ENCODE measurements at places on chromosomes 7 and 10.

- no peak for DNase-seq
Observed at GRCh38 chr7:157479326-157479725, 142.5 kb downstream of the DNAJB6 start.

DNA sequence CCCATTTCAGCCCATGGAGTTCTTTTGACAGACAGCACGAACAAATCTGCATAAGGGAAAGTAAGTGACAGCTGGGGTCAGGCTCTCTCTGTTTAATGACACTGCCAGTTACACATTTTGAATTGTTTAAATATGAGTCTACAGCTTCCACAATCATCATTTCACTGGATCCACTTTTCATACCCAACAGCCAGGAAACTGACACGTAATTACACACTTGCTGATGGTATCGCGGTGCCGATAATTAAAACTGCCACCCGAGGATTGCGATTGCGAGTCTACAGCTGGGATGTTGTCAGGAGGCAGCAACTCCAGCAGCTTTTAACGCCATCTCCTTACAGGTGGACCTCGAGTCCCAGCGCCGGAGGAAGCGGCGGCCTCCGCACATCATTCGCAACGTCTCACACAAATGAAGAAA lies 230.8 kb upstream of the MGMT start:
- DNase-seq = no peak

GRCh38 chr7:55953707-55954475 lies 2.2 kb downstream of the MRPS17 start:
- no peak for DNase-seq

- DNase-seq = no peak
Observed at GRCh38 chr7:80858141-80858903, 60.5 kb downstream of the SEMA3C start.

GRCh38 chr10:4545062-4545461 lies 280.9 kb upstream of the AKR1E2 start:
- no peak for DNase-seq

DNA sequence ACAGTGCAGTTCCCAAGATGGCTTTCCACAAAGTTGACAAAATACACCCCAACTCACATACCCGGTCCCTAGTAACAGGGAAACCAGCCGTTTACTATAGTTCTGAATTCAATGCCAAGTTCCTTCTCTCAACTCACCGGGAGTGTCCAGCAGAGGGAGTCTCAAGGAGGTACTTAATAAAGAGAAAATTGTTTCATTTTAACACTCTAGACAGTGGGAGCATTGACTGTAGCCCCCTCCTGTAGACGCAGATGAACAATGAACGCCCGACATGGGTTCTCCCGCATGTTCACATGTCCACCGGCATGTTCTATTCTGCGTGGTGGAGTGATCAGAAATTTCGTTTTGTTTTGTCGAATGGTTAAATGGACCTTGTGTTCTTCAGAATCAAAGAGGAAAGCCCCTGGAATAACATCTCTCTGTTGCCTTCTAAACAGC lies 1.9 kb downstream of the HIPK2 start:
- DNase-seq = peak; percentile 54

DNA sequence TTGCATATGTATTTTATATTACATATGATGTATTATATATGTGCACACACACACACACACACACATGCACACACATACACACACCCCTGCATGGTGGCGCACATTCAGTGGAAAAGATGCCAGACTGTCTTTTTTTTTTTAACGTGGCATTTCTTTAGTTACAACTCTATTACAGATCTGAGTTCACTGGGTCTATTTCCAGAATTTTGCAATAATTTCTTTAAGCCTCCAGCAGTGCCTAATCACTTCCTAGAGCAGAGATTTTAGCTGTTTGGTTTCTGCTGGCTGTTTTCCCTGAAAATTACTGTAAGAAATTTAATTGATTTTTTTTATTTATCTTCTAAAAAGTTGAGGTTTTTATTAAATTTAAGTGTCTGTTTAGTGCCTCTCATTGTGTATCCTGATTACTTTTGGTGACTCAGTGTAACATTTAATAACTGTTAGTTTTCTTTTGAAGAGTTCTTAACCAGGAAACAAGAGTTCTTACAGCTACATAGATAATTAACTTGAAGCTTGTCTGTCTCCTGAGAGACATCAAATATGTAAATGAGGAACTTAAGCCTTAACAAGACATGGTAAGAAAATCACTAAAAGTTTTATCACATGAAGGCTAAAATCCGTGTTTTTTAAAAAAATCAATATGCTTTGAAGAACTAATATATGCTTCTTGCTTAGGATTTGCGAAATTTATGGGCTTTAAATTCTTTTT lies 232.0 kb downstream of the MDFIC start:
- DNase-seq = no peak

DNA sequence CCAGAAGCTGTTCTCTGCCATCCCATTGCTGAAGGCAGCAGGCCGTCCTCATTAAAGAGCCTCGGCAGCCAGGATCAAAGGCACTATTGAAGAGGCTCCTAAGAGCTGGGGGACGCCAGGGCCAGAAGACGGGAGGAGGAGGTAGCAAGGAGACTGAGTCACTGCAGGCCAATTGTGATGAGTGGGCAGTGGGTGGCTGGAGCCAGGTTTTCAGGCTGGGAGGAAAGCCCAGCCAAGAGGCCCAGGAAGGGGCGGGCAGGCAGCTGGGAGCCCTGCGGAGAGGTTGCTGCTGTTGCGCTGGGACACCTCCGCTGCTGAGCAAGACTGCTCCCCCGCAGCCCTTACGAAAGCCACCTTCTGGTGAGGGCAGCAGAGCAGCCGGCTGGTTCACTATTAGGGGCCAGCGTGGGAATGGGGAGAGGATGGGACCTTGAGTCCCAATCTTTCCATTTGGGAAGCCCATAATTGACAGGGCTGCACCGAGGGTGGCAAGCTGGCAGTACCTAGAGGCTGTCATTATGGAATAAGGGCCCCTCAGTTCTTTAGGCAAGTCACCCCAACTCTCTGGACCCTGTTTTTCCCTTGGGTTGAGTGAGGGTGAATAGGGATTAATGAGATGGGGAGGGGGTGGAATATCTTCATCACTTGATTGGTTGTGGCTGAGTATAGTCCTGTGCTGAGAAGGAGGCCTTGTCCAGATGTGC lies 48.4 kb downstream of the UNC5B start:
- peak; percentile 89 for DNase-seq

- DNase-seq = no peak
Observed at GRCh38 chr10:79100771-79101170, 32.0 kb downstream of the ZMIZ1 start.

DNA sequence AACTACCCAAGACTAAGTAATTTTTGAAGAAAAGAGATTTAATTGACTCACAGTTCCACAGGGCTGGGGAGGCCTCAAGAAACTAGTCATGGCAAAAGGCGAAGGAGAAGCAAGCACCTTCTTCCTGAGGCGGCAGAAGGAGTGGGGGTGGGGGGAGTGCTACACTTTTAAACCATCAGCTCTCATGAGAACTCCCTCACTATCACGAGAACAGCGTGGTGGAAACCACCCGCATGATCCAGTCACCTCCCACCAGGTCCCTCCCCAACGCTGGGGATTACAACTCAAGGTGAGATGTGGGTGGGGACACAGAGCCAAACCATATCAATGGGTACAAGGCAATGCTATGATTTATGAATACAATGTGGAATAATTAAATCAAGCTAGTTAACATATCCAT lies 241.9 kb downstream of the PTPRN2 start:
- DNase-seq = no peak

DNA sequence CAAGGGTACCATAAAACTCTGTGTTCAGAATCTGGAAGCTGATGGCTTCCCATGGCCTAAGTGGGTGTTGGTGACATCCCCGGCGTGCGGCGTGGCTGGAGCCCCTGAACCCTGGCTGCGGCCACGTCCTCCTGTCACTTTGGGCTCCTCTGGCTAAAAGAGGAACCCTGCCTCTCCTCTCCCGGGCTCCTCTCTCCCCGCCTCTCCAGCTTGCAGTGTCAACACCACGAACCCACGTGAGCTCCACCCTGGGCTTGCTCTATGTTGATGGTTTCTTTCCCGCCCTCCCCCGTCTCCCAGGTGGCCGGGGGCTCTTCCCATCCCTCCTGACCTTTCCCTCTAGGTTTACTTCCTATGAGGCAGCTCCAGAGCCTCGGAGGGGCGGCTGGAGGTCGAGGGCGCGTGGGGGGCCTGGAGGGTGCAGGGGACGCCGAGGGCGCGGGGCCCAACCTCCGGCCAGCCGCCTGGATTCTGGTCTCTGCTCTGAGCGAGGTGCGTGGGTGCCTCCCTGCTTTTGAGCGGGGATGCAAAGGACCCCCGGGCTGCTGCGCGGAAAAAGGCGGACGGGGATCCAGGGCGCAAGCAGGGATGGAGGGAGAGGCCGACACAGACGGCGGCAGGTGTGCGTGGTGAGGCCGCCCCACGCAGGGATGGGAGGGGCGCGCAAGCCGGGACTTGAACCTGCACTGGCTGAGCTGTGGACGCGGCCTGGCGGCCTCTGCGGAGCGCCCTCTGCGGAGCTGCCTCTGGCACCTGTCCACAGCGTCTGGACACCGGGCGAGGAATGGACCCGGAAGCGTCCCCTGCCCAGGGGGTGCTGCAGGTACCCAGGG lies 115.5 kb upstream of the DIP2C start:
- DNase-seq = no peak

DNA sequence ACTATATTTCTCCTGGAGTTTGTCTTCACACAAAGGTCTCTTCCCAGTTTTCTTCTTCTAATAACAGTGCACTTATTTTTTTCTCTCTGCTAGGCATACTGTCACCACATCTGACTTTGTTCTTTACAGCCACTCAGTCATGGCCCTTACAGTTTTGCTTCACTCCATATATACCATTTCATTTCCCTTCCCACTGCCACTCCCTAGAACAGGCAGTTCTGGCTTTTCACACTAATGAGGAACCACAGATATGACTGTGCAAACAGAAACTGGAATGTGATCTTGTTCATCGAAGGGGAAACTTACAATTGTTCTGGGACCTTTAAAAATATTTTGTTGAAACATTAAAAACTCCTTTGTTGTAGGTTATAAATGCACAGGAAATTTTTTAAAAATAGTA lies 67.3 kb downstream of the EPDR1 start:
- peak; percentile 21 for DNase-seq

GRCh38 chr10:1896153-1896552 lies 158.8 kb upstream of the ADARB2 start:
- DNase-seq = no peak

DNA sequence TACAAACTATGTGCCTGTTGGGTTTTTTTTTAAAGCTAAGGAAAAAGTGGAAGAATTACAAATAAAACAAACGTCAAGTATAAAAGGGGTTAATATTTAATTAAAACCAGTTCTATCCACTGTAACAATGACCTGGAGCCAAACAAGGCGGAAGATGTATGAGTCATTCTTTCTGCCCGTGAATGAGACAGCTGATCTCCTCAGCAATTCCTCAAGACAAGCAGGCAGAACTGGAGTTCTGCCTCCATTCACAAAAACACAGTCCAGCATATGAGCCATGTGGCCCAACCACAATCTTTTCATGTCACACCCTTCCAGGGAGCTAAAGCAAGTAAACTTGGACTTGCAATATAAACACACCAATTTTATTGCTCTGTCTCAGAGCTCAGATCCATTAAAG lies 8.4 kb downstream of the ETV1 start:
- DNase-seq = peak; percentile 84

DNA sequence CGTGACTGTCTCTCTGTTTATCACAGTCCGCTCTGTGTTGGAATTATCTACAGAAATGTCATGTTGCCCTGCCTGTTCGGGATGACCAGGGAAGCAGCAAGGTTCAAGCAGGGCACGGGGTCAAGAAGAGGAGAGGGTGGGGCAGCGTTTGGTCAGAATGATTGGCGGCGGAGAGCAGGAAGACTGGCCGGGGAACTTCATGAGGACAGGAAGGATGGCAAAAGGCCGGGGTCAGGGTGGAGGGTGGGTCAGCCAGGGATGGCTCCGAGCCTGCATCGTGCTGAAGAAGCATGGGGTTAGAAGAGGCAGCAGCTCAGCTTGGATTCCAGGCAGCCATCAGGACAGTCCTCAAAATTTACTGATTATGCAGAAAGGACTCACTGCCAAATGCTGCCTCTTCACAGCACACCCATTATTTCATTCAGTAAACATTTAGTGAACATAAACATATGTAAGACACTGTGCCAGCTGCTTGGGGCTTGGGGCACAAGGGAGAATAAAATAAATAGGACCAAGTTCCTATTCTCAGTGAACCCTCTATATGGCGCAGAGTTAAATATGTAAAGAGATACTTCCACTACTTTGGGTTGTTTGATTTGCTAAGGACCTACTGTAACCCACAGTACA lies 42.8 kb downstream of the WNT2 start:
- DNase-seq = no peak

DNA sequence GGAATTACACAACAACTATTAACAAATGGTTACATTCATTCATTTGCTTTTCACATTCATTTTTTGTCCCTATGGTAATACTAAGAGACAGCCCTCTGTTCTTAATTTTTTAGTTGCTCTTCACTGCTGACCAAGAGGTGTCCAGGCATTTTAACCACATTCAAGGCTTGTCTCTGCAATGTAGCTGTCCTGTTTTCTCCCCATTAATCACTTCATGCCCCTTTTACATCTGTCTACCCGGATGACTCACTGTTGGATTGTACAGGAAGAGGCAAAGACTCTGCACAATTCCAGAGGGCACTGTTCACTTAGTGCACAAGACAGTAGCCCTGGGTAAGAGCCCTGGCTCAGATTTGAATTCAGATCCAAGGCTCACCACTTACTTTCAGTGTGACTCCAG lies 168.5 kb downstream of the NOC3L start:
- peak; percentile 37 for DNase-seq

DNA sequence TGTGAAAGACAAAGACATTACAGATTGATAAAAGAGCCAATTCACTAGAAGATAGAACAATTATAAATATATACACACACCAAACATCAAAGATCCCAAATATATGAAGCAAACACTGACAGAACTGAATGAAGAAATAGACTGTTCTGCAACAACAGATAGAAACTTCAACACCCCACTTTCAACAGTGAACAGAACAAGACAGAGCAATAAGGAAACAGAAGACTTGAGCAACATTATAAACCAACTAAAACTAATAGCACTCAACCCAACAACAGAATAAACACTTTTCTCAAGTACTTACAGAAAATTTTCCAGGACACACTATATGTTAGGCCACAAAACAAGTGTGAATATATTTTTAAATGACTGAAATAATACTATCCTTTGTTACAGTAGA lies 10.9 kb downstream of the CDCA7L start:
- no peak for DNase-seq

DNA sequence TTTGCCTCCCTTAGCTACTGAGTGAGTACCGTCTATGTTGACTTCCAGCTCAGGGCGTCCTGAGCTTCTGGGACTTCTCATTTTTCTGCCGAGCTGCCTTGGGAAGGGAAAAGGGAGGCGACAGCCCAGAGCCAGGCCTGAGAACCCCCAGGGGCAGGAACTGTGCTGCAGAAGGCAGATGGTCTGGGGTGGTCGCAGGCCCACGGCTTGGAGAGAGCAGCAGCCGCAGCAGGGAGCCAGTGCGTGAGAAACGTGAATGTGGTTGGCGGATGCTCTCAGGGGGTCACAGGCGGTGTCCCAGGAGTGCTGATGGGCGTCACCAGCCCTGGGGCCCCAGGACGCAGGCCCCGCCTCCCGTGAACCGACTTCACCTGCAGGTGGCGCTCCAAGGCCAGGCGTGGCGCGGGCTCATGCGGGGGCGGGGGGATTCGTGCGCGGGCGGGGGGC lies 9.2 kb upstream of the PWWP2B start:
- DNase-seq = peak; percentile 53

- no peak for DNase-seq
Observed at GRCh38 chr10:124993736-124994451, 52.0 kb downstream of the ZRANB1 start.

GRCh38 chr7:77202481-77202976 lies 2.9 kb upstream of the FGL2 start:
- DNase-seq = no peak

- no peak for DNase-seq
Observed at GRCh38 chr10:98344589-98345038, 70.4 kb downstream of the PYROXD2 start.

Measured in urothelium cell line (cell line).